Activated CD4-positive, CD25-positive, alpha-beta regulatory T cell (primary cell): ENCODE measurements at places on chromosomes 13 and 19.

- peak; percentile 51 for DNase-seq
These were observed 186.2 kb downstream of the USP12 start for GRCh38 chr13:26985285-26985878.

- DNase-seq, result no peak
These were observed 5.3 kb downstream of the TRAPPC6A start for GRCh38 chr19:45172611-45173208.

- DNase-seq, result no peak
These were observed 152.1 kb downstream of the KCTD15 start for GRCh38 chr19:33948651-33949335.

DNA sequence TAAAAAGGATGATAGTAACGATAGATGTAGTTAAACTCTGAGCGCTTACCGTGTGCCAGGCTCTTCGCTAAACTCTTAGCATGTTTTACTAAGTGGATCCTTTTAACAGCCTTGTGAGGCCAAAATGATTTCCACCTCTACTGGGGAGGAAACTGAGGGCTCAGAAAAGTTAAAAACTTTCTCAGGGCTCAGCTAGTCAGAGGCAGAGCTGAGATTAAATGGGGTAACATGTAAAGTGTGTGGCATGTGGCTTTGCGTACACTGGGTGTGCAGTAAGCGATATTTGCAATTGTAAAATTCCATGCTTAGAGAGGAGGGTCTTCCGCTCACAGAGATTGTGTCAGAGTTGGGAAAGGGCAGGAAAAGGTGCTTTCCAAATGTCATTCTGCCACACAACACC, 1.7 kb downstream of the U2AF2 start:
- DNase-seq, result no peak

DNA sequence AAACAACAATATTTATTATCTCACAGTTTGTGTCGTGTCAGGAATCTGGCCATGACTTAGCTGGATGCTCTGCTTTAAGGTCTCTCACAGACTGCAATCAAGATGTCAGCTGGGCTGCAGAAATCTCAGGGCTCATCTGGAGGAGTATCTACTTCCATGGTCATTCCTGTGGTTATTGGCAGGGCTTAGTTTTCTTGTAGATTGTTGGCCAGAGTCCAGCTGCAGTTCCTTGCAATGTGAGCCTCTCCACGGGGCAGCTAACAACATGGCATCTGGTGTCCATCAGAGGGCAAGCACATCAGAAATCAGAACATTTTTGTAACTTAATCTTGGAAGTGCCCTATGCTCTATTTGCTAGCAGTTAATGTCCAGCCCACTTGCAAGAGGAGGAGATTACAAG, 45.7 kb upstream of the TDRD3 start:
- no peak for DNase-seq

DNA sequence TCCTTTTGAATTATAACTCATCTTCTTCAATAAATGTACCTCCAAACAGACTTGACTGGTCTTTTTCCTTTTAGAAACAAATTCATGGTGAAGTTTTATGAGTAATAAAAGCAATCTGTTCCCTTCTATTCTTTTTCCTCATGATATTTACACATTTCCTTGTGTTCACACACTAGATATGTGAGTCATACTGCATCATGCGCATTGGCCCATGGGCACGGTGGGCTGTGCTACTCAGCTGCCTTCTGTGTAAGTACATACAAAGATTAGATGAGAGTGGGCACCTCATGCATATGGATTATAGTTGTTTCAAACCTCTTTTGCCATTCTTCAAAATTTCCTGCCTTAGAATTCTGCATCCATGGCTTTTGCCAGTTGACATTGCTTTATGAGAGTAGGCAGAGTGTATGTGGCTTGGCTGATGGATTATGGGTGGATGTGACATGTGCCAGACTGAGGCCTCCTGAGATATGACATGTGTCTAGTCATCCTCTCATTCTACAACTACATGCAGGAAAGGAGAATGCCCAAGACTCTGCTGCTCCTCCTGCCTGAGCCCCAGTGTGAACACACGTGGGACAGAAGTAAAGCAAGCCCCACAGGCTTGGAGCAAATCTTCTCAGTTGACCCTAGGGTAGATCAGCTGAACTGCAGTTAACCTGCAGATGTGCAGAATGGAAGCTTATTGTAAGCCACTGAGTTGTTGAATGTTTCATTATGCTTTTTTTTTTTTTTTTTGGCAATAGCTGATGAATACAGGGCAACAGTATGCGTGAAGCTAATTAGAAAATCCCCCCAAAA, 109.9 kb downstream of the RBM26 start:
- DNase-seq, result no peak

- no peak for DNase-seq
These were observed 61.2 kb upstream of the WDFY2 start for GRCh38 chr13:51523082-51523518.

- no peak for DNase-seq
These were observed 3.0 kb downstream of the HPN start for GRCh38 chr19:35044317-35045117.
